Kasumi-1 (cell line): ENCODE measurements at places on chromosomes 11 and 22.

- no peak for DNase-seq
These were observed 571.4 kb upstream of the FAT3 start for GRCh38 chr11:91653079-91653754.

GRCh38 chr11:47905358-47906059 lies 57.4 kb upstream of the NUP160 start:
- DNase-seq = no peak

DNA sequence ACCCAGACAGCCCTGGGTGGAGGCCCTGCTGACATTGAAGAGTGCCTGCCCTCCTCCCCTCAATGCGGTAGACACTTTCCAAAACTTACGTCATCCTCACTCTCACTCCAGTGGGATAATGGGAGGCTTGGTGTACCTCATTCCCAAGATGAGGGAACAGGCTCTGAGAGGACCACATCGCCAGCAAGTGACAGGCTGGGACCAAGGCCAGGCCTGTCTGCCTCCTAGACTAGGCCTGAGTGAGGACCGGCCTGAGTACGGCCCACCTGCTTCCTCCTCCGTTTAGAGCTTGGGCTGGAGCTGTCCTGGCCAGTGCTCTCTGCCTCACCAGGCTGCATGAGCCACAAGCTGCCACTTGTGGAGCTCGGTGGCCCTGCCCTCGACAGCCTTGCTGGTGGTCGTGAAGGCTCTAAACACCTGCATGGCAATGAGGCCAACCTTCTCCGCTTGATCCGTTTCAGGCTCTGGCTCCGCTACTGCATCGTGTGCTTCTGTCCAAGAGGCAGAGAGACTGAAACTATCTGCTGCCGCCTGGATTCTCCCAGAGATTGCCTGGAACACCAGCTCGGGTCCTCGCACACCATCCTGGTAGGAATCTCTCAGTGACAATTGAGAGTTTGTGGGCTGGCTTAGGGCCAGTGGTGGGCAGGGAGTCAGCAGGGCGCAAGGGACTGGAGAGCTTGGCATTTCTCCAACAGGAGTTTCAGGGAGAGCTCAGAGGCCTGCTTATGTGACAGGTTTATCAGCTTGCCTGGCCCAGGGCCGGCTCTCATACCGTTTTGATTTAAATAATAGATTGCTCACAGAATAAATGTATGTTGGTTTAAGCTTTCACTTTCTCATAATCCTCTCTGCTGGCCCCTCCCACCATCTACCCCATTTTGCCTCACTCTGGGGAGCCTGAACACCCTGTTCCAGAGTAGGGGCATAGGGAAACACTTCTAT lies 9.4 kb downstream of the LRRC75B start:
- DNase-seq = no peak

GRCh38 chr11:108853864-108854263 lies 189.0 kb downstream of the DDX10 start:
- DNase-seq = no peak

GRCh38 chr11:66007201-66007634 lies 4.6 kb upstream of the CST6 start:
- DNase-seq = no peak
